ENCODE measurements at places on chromosomes 5 and 9. TPM values are rescaled to one million over a fixed set of nuclear protein-coding genes. Genes with fewer than 3 reads are reported as not detected.

DNA sequence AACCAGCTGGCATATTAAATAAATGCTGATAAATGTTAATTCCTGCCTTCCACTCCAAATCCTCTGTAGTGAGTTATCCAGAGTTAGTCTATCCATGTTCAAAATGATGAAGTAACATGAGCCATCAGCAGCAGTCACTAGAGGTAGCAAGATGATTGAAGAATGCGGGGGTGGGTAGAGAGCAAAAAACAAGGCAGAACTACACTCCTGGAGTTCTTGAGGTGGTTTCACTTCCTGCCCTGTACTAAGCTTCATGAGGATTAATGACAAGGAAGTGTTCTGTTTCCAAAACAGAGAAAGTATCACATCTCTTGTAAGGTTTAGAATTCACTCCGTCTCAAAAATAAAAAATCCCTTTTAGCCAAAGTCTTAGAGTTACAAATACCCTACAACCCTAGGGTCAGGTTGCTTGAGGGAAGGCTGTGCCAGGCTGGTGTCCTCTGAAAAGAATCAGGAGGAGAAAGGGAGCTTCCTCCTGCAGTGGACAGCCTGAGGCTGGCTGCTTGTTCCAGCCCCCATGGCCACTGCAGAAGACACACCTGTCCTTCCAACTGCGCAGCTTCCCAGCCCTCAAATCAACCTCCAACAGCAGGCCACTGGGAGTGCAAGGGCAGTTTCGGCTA lies 180.2 kb downstream of the DENND1A start:
- no peak for DNase-seq

- no peak for DNase-seq
Observed at GRCh38 chr9:15253197-15253596, 53.8 kb downstream of the TTC39B start.

GRCh38 chr5:39228596-39228995 lies 9.2 kb upstream of the FYB1 start:
- DNase-seq: no peak

DNA sequence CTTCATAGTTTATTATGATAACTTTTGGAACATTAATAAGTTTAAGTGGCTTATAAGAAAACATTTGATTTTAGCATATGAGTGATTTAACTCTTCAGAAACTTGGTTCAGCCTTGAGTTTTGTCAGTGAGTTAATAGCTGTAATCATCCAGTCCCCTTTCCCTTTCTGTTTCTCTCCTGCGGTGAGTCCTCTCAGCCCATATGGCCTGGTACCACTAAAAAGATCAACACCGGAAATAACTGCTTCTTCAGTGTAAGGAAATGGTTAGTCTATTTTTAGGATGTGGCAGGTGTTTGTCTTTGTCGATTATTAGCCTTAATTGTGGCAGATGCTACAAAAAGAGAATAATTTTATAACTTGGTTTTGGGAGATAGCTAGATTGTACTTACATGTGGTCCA lies 120.2 kb upstream of the GRHPR start:
- DNase-seq: no peak

- no peak for DNase-seq
Observed at GRCh38 chr5:35815089-35815936, 41.4 kb upstream of the IL7R start.

DNA sequence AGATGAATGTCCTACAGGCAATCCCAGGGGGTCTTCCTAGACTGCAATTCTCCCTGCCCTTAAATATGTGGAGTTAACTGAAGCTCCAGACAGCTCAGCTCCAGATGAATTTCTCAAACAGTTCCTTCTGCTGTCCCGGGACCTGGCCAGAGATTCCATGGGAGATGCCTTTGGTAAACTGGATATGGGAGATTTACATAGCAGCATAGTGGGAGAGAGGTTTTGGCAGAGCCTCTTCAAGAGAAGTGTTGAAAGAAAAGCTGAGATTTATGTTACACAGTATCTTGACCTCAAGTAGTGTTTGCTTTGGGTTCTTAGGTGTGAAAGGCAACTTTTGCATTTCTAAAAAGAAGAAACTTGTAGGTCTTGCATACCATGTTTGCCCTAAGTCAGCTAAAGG lies 364.9 kb downstream of the ARRDC3 start:
- no peak for DNase-seq

- DNase-seq: no peak
Observed at GRCh38 chr5:105702323-105702722, 1968.4 kb downstream of the EFNA5 start.

DNA sequence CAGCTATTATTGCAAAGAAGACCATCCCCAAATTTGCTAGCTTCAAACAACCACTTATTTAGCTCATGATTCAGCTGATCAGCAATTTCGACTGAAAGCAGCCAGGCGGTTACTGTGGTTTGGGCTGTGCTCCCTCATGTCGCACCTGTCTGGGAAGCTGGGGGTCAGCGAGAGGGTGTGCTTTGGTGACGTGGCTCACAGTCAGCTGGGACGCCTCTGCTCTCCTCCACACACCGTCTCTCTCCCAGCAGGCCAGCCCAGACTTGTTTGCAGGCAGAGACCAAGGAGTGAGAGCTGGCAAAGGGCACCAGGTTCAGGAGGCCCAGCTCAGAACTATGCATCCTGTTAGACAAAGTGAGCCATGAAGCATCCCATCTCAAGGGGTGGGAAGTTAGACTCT lies 140.9 kb downstream of the SYK start:
- no peak for DNase-seq

Gene BDP1
- 24.7 TPM for total RNA-seq

Gene NEUROG1
- not detected for total RNA-seq

Gene TMEM232
- total RNA-seq: 2.4 TPM

Gene ENG
- 173 TPM for total RNA-seq

Gene ANGPTL2
- 26.2 TPM for total RNA-seq

Data from left lung (tissue), 14 donors.